ENCODE measurements at places on chromosomes 4 and X.

- DNase-seq: no peak
Observed at GRCh38 chr4:43357252-43357974, 464.9 kb downstream of the GRXCR1 start.

- DNase-seq: no peak
Observed at GRCh38 chr4:13102092-13102742, 381.9 kb downstream of the RAB28 start.

- no peak for DNase-seq
Observed at GRCh38 chr4:127138586-127138985, 494.2 kb upstream of the INTU start.

DNA sequence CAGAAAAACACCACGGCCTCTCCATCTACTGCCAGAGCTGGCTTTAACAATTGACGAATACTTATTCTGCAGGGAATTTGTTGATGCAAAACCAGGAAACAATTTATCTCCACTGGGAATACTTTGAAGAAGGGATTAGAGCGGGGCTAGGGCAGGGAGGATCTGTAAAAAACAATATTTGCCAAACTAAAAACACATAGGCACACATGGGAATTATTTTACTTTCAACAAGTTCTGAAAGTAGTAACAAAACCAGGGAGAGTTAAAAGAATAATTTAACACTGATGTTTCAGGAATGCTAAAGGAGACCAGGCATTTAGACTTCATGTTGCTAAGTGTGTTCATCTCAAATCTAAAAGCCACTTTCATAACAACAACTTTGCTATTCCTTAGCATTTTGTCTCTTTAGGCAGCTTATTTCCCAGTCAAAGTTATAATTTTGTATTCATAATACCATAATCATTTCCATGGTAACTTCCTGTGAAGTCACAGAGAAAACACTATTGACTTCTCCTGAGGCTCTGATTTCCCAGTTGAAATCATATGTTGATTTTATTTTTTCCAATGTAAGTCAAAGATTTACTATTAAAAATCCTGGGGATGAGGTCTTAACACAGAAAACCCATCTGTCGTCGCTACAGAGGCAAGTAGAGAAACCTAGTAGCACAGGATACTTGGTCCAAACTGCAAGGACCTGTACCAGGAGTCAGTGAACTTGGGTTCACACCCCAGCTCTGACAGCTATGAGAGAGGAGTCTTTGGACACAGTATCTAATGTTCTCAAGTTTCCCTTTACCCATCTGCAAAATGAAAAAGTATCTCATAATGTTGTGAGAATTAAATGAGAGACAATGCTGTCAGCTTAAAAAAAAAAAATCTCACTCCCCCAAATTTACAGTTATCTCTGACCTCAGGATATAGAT is 69.3 kb downstream of the SH3RF1 start:
- DNase-seq: no peak

GRCh38 chr4:152068866-152069265 is 308.1 kb upstream of the GATB start:
- no peak for DNase-seq

DNA sequence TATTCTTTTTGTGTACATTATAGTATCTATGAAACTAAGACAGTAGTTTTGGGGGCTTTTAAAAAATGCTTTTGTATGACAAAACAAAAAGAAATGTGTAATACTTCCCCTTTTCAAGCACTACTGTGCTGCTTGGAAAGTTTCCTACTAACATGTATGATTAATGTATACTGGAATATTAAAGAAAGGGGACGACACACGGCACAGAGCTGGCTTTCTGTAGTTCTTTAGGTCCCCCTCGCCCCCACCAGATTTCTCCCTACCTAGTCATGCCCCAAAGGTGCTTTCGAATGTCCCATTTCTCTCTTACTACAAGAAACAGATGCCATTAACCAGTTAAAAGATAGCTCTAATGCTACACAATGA is 1.6 kb upstream of the AP1S2 start:
- DNase-seq: no peak

DNA sequence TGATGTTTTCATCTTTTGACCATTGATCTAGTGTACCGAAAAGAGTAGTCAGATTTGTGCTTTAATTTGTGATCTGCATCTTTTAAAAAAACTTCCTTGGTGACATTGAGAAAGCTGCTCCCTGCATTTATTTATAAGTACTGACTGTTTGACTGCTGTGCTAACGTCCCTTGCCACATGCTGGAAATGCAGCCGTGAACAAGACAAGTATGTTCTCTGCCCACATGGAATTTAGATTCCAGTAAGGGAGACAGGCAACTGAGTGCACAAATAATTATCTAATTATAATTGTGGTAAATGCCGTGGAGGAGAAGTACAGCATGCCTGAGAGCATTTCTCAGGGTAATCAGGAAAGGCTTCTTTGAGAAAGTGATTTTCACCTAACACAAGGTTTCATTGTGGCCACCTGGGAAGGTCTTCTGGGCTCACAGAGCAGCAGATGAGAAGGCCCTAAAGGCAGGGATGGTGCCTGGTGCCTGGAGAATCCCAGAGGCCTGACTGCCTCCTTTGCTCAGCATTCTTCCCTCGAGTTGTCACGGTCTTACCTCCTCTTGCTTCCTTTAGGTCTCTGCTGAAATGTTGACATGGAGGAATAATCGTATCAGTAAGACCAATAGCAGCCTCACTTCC is 55.8 kb downstream of the PTTG2 start:
- no peak for DNase-seq

- peak; percentile 43 for DNase-seq
Observed at GRCh38 chr4:16794816-16795445, 103.5 kb downstream of the LDB2 start.

GRCh38 chr4:105765690-105766407 is 57.3 kb downstream of the GSTCD start:
- DNase-seq: no peak

- no peak for DNase-seq
Observed at GRCh38 chr4:147833254-147833653, 101.4 kb downstream of the ARHGAP10 start.

DNA sequence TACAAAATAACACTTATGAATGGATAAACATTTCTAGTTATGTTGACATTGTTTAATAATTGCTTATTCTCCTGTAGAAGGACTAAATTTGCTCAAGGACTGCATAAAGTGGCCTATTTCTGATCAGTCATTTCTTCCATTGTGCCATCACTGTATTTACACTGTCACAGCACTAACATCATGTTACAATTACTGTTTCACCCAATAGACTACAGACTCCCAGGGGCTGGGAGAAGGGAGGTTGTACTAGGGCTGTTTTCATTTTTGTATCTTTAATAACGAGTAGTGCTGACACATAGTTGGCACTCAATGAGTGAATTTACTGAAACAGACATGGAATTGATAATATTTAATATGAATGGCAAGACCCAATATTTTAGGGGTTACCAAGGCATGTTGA is 139.5 kb downstream of the SLC10A7 start:
- peak; percentile 42 for DNase-seq

GRCh38 chr4:5924461-5925125 is 31.7 kb upstream of the CRMP1 start:
- DNase-seq: no peak

- no peak for DNase-seq
Observed at GRCh38 chr4:29805245-29805644, 914.9 kb upstream of the PCDH7 start.

GRCh38 chrX:18890724-18891547 is 93.0 kb downstream of the PHKA2 start:
- no peak for DNase-seq

DNA sequence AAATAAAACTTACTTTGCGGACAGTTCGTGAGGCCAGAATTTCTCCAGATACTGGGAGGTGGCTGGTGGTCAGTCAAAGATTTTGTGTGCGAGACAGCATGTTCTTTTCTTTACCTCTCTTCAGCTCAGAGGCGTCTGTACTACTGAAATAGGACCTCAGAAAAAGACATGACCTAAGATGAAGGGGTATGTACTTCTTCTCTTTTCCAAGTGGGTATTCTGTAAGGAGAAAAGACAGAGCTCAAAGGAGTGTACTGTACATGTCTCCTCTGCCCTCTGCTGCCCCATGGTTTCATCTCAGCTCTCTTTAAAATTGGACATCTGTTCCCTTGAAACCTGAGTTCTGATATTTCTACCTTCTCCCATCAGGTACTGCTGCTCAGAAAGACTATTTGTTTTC is 38.1 kb downstream of the SEPTIN11 start:
- no peak for DNase-seq

- DNase-seq: no peak
Observed at GRCh38 chr4:176236946-176237345, 32.1 kb downstream of the ASB5 start.

DNA sequence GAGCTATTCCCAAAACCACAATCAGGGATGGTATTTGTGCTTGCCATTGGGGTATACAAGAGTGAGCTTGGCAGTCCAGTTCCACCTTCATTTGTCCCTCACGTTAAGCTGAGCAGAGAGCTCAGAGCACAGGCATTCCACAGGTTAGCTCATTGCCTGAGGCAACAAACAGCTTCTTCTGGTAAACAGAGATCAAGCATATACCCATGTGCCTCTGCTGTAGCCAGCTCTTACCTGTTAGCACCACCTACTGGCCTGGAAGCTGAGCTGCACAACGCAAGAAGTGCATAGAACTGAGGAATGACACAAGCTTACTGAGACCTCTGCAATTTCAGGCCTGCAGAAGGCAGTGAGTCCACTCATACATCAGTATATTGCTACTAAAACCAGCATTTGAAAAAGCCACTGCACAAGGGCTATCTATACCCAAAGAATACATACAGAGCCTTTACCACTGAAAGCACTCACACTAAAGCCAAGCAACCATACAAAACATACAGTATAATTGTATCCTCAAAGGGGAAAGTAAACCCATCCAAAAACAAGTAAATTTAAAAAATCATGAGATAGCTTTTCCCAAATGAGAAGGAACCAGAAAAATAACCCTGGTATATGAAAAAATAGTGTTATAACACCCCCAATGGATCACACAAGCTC is 258.3 kb upstream of the GABRA2 start:
- no peak for DNase-seq

- no peak for DNase-seq
Observed at GRCh38 chr4:48252313-48252712, 17.3 kb downstream of the TEC start.

DNA sequence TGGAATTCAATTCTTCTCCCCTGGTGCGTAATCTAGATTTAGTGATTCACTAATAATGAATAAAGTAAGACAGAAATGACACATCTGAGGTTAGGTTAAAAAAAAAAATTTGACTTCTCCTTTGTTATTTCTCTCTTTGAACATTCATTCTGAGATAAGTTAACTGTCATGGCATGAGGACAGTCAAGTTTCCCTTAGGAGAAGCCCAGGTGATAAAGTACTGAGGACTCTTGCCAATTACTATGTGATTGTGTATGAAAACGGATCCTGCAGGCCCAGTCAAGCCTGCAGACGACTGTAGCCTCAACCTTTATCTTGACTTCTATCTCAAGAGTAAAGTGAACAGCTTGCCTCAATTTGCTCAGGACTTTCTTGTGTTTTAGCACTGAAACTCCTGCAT is 293.2 kb downstream of the PRR32 start:
- no peak for DNase-seq

- no peak for DNase-seq
Observed at GRCh38 chr4:6393066-6393465, 79.3 kb downstream of the PPP2R2C start.

DNA sequence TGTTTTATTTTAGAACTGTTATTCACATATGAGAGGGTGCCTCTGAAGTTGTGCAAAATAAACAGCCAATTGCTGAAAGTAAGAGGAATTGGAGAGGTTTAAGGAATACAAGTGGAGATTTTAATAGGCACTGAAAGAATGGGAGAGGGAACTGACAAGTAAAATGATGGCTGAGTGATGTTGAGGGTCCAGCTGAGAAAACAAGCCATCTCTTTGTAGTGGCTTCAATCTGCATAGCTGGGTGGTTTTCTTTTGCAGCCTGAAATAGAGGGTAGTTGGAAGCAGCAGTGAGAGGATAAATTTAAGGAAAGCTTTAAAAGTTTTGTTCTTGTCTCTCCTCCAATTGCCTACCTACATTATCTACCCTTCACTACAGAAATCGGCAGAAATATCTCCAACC is 106.7 kb upstream of the DGKK start:
- DNase-seq: no peak

DNA sequence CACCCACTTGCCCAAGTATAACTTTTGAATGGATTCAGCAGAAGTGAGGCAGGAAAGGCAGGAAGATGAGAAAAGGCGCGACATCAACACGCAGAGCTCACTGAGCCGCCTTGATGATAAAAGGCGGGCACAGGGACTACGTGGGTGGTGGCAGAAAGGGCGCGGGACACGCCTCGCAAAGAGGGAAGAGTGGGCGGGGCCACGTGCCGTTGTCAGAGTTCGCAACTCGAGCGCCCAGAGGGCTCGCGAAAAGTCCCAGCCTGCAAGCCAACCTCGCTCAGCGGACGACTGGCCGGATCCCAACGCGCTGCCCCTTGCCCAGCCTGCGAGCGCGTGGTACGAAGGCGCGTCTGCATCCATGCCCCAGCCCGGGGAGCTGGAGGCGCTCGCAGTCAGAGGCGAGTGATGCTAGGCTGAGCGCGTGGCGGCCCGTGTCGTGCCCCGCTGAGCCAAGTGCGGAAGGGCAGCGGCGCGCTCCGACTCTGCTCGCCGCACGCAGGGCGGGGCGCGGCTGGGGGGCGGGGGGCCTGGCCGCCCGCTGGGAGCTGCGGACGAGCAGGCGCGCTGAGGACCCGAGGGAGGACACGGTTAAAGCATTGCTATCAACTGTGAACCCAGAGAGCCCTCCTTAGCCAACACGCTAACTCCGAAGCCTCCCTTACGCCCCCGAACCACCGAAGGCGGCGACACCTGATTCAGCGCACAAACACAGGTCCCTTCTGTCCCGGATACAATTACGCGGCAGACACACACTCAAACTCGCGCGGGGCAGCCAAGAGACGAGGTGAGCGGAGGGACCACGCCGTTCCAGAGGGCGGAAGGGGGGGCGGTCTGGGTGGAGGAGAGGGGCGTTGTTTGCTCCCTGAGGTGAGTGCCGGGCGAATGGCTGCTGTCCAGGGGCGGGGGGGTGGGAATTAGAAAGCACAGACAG is at the start of gene UGT8:
TSS of gene UGT8 (plus strand) at position 617 of the 931 bp plus-strand sequence. CDS start 24,074 bp downstream, outside the sequence.
- DNase-seq: peak; percentile 68

DNA sequence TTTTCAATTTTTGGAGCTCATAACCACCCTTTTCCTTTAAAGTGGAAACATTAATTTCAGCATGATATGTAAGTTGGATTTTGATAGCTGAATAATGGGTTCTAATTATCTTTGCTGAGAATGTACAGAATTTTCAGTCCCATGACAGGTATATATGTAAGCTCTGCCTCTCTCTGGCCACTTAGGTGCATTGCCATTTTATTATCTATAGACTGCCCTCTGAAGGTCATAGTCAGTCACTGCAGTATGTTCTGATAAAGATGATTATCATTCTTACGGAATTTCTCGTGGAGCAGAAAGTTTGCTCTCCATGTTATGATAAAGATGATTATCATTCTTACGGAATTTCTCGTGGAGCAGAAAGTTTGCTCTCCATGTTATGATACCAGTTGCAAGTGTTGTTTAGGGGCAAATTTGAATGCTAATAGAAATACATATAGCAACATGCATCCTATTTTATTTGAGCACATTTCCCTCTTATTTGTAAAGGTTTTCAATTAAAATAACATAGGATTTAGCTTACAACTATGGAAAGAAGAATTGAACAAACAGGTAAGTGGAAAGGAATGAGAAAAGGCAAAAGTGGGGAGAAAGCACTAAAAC is 10.4 kb downstream of the AFP start:
- peak; percentile 28 for DNase-seq

GRCh38 chrX:102560423-102561068 is 38.8 kb upstream of the ARMCX5 start:
- DNase-seq: no peak

GRCh38 chrX:155998761-155999510 is 1.4 kb downstream of the IL9R start:
- DNase-seq: no peak
